ENCODE measurements at places on chromosomes 4 and X. TPM values are rescaled to one million over a fixed set of nuclear protein-coding genes. Genes with fewer than 3 reads are reported as not detected.

DNA sequence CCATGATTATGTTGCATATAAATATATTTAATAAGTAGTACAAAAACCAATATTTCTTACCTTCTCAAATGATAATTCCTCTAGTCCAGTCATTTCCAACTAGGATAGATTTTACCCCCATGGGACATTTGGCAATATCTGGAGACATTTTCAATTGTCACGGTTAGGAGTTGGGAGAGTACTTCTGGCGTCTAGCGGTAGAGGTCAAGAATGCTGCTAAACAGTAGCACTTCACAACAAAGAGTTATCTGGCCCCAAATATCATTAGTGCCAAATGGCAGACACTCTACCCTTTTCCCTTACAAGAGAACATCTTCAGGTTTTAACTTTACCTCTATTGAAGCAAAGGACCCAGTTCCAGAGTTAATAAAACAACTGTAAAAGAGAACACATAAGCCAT lies 168.1 kb downstream of the FAT4 start:
- DNase-seq, result no peak

GRCh38 chr4:41934514-41934900 lies 722 bp upstream of the TMEM33 start:
- no peak for DNase-seq

GRCh38 chr4:83108101-83108861 lies 6.2 kb downstream of the PLAC8 start:
- DNase-seq, result no peak

WWC2 gene
- polyA plus RNA-seq, result 14.9 TPM
